ENCODE measurements at places on chromosomes 11 and 22. TPM values are rescaled to one million over a fixed set of nuclear protein-coding genes. Genes with fewer than 3 reads are reported as not detected.

NOX4 gene
- polyA plus RNA-seq, result 2.1 TPM

DEAF1 gene
- polyA plus RNA-seq, result 14.3 TPM

BIRC3 gene
- polyA plus RNA-seq, result 1.6 TPM

SLC2A11 gene
- polyA plus RNA-seq, result 30.4 TPM

CHKB gene
- 16.7 TPM for polyA plus RNA-seq

TUBA8 gene
- 338 TPM for polyA plus RNA-seq

SCGB2A2 gene
- not detected for polyA plus RNA-seq

RAG1 gene
- polyA plus RNA-seq, result 0.80 TPM

SLC29A2 gene
- 29.7 TPM for polyA plus RNA-seq

CSF2RB gene
- polyA plus RNA-seq, result 1.4 TPM

ADAMTS15 gene
- polyA plus RNA-seq, result 71.0 TPM

POU2F3 gene
- not detected for polyA plus RNA-seq

TPBGL gene
- polyA plus RNA-seq, result not detected

WBP2NL gene
- 0.11 TPM for polyA plus RNA-seq

SLC22A25 gene
- not detected for polyA plus RNA-seq

HIPK3 gene
- polyA plus RNA-seq, result 26.3 TPM

POTEH gene
- polyA plus RNA-seq, result not detected

DTX4 gene
- polyA plus RNA-seq, result 1.1 TPM

PLAAT2 gene
- 0.38 TPM for polyA plus RNA-seq

RHOD gene
- 86.2 TPM for polyA plus RNA-seq

PARVA gene
- 48.3 TPM for polyA plus RNA-seq

DCDC1 gene
- polyA plus RNA-seq, result not detected

MYO18B gene
- 140 TPM for polyA plus RNA-seq

RAPSN gene
- polyA plus RNA-seq, result 0.43 TPM

TEX12 gene
- 0.27 TPM for polyA plus RNA-seq

SPATA19 gene
- not detected for polyA plus RNA-seq

TLCD5 gene
- 4.0 TPM for polyA plus RNA-seq

OR8U1 gene
- polyA plus RNA-seq, result not detected

MUC5AC gene
- polyA plus RNA-seq, result not detected

OR52H1 gene
- not detected for polyA plus RNA-seq

Data from heart left ventricle (tissue), 16 donors.